Mesenteric fat pad (tissue), 1 donor: ENCODE measurements at places on chromosomes 7 and 10. TPM values are rescaled to one million over a fixed set of nuclear protein-coding genes. Genes with fewer than 3 reads are reported as not detected.

GRCh38 chr10:28411136-28411460 is 108.2 kb upstream of the MPP7 start:
- no peak for DNase-seq

DNA sequence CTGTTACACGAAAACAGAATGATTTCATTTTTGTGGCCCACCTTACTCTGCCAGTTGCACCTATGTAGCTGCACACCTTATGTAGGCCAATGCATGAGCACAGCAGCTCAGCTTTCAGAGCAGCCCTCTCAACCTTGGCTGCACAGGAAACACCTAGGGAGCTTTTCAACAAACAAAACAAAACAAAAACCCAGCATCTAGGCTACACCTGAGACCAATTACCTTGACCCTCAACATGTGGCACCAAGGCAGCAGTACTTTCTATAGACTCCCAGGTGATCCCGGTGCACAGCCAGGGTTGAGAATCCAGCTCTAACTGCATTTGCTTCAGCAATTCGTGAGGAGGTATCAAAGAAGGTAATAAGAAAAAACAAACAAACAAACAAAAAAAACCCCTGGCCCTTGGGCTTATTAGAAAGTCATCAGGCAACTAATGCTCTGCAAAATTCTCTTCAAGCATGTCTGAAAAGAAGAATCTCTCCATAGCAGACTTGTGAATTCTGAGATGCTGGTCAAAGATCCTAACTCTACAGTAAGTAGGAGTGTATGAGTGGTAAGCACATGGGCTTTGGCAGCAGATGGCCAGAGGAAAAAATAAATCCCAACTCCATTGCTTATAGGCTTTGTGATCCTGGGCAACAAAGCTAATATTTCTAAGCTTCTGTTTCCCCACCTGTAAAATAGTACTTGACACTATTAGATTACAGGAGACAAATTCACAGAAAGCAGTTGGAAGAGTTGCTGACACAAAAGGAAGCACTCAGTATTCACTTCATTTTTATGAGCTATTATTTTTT is 113.4 kb upstream of the NOBOX start:
- DNase-seq, result no peak

- no peak for DNase-seq
These were observed 83.0 kb upstream of the PHYHIPL start for GRCh38 chr10:59093461-59093860.

- DNase-seq, result no peak
These were observed 10.3 kb downstream of the PWWP2B start for GRCh38 chr10:132407243-132407746.

DNA sequence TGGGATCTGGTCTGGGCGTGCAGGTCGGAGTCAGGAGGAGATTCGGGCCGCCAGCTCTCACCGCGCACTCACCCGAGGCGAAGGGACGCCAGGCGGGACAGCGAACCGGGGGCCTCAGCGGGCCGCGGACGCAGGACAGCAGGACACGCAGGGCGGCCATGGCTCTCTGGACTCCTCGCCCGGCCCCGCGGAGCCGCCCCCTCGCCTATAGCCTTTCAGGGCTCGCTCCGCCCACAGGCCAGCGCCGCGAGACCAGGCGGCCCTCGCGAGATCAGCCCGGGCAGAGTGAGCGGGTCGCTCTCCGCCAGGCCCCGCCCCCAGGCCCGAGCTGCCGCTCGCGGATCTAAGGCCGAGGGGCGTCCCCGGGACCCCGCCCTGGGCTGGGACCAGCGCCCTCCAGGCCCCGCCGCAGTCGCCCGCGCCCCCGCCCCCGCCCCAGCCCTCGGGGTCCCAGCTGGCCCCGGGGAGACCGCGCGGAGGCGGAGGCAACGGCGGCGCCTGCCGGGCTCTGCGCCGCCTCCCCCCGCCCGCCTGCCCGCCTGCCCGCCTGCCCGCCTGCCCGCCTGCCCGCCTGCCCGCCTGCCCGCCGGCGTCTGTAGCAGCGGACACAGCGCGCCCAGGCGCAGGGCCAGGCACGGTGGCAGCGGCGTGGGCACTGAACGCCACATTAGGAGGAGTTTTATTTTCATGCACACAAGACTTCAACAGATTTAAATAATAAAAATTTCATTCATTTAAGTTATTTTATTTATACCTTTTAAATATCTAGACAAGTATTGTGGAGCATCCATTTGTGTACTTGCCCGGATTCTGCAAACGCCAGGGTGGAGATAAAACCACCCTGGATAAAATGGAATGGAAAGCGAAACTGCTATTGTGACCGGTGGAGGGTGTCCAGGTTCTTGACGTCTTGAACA is at the start of gene ECHS1:
TSS of gene ECHS1 (minus strand) at position 181 of the 917 bp plus-strand sequence. CDS start at position 160, 21 bp downstream.
- peak; percentile 99 for DNase-seq

DNA sequence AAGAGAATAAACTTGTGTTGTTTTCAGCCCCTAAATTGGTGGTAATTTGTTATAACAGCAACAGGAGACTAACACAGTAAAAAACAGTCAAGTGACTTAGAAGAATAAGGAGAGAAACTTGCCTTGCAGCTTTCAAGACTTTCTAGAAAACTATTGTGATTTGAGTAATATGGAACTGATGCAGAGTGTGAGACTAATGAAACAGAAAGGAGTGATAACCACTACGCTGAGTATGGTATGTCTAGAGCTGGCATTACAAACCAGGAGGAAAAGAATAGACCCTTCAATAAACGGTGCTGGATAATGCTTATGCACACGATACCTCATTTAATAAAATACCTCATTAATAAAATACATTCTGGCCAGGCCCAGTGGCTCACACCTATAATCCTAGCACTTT is 99.9 kb downstream of the CREM start:
- DNase-seq, result no peak

DNA sequence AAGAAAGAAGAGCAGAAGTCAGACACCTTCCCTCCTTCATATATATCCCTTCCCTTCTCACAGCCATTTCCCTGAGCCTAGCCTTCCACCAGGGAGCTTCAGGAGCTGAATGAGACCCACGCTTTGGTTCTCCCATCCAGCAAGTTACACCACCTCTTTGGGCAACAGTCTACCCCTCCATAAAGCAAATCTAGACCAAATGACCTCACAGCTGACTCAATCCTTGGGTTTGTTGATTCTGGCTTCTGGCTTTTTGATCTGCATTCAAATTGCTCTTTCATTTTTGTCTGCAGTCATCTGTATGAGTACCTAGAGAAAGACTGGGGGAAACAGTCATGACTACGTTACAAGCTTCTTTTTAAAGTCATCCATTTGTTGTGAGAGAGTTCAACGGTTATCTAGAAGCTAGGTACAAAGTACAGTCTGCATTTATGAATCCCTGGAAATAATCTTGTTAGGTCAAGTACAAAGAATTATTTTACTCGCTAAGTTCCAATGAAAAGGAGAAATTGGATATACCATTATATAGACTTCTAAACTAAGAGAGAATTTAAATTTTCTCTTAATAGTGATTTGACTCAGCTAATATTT is 86.3 kb downstream of the RAB11FIP2 start:
- DNase-seq, result no peak

- no peak for DNase-seq
These were observed 2.7 kb upstream of the FRAT2 start for GRCh38 chr10:97336942-97337831.

GRCh38 chr10:109958059-109958458 is 34.7 kb upstream of the XPNPEP1 start:
- DNase-seq, result no peak

DNA sequence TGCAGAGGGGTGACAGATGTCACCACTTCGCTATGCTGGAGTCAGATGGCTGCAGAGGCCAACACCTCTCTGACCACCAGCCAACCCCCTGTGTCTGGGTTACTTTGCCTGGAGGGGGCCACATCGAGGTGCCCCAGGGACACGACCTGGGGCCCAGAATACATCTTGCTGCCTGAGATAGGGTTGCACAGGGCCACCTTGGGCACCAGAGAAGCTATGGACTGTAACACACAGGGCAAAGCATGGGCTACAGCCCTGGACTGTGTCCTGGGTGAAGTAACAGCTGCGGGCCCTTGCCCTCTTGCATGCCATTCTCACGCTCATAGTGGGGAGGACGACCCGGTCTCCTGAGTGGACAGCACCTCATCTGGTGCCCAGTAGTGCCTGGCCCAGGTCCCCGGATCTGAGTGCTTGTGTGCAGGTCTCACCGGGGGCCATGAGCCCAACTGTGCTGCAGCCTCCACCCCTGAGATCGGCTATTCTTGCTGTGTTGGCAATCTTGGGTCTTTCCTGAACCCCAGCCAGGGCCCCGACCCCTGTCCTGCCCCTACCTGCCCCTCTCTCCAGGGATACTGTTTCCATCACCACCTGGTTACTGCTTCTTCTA is 115.2 kb upstream of the GDF10 start:
- no peak for DNase-seq

DNA sequence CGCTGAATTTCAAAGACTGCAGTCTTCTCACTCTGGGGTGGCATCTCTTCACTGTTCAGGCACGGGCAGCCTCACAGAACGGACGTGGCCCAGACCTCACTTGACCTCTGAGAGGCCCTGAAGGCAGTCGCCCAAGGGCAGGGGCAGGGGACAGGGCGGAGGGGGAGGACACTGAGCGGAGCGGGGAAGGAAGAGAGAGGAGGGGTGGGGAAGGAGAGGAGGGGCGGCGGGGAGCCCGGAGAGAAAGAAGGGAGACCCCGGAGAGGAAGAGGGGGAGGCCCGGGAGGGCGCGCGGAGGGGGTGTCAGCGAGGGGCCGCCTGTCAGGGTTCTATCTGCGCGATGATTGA is 58.7 kb upstream of the COMTD1 start:
- DNase-seq, result no peak

DNA sequence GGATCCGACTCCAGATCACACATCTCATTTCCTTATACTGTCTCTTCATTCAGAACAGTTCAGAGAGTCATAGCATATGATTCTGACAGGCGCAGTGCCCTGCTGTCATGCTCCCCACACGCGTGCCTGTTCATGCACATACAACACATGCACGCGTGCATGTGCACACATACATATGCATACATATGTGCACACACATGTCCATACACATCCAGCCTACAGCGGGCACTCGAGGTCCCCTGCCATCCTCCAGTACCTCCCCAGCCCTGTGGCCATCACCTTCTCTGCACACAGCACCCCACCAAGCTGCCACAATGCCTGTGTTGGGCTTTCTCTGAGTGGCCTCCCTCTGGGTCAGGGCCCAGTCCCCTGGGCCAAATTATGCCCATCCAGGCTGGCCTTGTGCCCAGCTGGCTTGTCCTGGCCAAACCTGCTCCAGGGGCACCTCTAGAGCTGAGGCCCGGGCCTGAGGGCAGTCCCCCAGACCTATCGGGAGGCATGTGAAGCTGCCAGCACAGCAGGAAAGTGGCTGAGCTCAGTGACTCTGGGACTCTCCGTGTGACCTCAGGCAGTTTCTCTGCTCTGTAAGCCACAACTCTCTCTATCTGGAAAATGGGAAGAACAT is 49.4 kb upstream of the RET start:
- no peak for DNase-seq

DNA sequence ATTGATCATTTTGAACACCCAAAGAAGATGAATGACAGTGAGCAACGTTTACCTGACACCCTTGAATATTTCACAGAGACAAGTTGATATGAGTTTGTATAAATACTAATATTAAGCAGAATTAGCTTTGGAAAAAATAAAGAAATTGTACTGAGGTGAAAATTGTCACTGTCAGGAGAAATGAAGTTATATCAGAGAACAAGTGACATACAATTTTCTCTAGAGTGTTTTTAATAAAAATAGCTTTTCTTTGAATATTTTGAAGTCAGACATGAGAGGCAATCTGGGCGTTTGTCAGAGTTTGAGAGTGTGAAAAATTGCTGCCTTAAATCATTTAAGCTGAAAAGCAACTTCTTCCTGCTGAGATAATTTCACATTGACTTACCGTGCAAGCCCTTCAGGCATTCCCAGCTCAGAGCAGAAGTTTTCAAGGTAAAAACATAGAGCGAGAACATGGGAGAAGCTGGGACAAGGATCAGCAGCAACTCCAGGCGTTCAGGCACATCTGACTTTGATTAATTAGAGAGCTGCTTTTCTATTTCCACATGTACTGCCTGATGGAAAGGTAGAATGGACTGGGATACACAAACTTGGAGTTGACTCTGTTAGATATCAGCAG is 535.9 kb downstream of the TFEC start:
- no peak for DNase-seq

- no peak for DNase-seq
These were observed 503.8 kb downstream of the GRID1 start for GRCh38 chr10:85862771-85863170.

GRCh38 chr10:50544857-50545429 is 78.8 kb downstream of the SGMS1 start:
- DNase-seq, result no peak

- no peak for DNase-seq
These were observed 273.5 kb downstream of the FGFR2 start for GRCh38 chr10:121324678-121325213.

DNA sequence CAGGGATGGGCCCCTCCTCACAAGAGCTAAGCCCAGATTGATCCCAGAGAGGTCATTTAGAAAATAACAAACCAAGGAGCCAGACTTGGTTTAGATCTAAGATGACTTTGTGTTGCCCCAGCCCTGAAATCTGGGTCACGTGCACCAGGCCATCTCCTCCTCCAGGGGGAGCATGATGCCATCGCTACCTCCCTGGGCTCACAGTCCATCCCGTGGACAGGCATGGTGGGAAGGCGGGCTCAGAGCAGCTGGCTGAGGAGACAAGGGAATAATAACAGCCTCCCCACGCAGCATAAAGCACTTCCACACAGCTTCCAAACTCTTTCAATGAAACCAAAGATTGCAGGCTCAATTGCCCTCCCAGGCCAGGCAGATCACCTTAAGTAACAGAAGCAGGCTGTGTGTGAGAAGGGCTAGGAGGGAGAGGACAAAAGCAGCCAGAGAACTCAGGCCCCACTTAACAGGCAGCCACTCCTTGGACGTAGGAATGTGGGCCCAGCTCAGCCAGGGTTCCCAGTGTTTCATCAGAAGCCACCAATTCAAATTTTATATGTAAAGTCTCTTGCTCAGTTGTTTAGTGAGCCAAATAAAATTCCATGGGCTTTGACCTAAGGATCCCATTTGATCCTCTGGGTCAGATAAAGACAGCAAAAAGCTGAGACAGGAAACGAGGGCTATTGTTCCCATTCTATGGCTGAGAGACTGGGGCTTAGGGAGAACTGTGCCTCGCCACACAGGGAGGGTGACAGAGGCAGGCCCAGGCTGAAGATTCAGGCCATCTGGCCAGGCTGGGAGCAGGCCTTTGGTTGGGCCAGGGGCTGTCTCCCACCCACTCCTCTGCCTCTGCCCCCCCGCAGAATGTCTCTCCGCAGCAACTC is 100.2 kb downstream of the COL13A1 start:
- no peak for DNase-seq

GRCh38 chr10:71850021-71850742 is 869 bp downstream of the PSAP start:
- peak; percentile 8 for DNase-seq

ASB10 gene
- not detected for total RNA-seq

TBX20 gene
- 0.16 TPM for total RNA-seq

FAM221A gene
- 6.2 TPM for total RNA-seq

DIP2C gene
- 38.5 TPM for total RNA-seq

ANKRD1 gene
- 1.6 TPM for total RNA-seq

EGR2 gene
- 21.1 TPM for total RNA-seq

MRPL32 gene
- total RNA-seq, result 55.1 TPM

RASSF4 gene
- total RNA-seq, result 122 TPM

SPDYE5 gene
- not detected for total RNA-seq
